ENCODE measurements at places on chromosomes 6 and 20.

GRCh38 chr6:124961777-124962638 lies at the start of gene RNF217:
Gene RNF217, plus strand, starts transcription at chr6:124962437. Its CDS starts 108 bp downstream, at chr6:124962545.
- no peak for DNase-seq

DNA sequence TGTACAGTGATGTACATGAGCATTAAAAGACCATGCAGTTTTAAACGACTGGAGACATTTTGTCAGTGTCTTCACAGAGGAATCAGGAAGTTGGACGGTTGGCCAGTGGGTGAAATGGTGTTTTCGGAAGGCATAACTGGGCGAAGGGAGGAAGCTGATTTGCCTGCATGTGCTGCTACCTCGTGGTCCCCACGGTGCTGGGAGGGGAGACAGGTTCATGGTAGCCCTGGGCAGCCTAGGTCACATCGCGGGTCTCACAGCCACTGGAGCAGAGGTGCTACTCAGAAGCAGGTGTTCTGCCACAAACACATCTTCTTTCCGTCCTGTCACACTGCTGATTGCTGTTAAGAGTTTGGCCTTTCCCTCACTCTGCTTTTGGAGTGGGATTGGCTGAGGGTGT lies 35.2 kb downstream of the HIVEP1 start:
- no peak for DNase-seq

GRCh38 chr20:61948586-61949362 lies 116.9 kb downstream of the TAF4 start:
- DNase-seq = no peak

DNA sequence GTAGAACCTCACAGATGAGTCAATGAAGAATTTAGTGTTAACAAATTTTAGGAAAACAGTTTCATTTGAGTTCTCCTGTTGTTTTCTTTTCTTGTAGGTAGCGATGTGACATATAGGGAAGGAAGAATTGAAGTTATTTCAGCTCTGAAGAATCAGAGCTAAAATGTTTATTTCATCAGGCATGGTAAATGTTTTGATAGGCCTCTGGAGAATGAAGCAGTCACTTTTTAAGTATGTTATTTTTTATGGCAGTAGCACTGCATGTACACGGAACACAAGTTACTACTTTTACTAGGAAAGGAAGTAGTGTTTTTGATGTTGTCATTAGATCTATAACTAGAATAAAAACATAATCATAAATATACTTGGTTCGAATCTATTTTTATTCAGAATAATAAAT lies 1357.3 kb upstream of the CITED2 start:
- DNase-seq = no peak

- no peak for DNase-seq
Measured at GRCh38 chr6:111171577-111172400, 84.5 kb downstream of the SLC16A10 start.

GRCh38 chr20:41467220-41467619 lies 100.6 kb upstream of the EMILIN3 start:
- no peak for DNase-seq

GRCh38 chr6:155115893-155116570 lies 120.9 kb downstream of the TIAM2 start:
- DNase-seq = no peak

Data from activated CD4-positive, alpha-beta T cell treated with anti-CD3 and anti-CD28 coated beads for 24 hours (primary cell).